ENCODE measurements at places on chromosomes 7 and 10.

- no peak for DNase-seq
Observed at GRCh38 chr7:100679927-100680575, 6.5 kb downstream of the GNB2 start.

DNA sequence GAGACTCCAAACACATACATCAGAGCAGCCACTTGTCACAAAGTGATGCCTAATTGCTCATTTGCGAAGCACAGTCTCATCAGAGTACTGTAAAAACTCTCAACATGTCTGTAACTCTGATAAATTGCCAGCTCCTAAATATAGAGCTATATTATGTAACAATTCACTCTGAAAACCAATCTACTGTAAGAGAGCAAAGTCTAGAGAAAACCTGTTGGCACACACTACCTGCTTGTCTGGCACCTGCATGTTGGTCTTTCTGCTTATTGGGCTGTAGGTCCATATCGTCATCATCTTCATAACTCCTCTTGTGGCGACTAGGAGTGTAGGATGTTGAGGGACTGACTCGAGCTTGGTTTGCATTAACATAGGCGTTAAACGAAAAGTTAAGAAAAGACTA is 19.8 kb downstream of the MCMBP start:
- DNase-seq: no peak

DNA sequence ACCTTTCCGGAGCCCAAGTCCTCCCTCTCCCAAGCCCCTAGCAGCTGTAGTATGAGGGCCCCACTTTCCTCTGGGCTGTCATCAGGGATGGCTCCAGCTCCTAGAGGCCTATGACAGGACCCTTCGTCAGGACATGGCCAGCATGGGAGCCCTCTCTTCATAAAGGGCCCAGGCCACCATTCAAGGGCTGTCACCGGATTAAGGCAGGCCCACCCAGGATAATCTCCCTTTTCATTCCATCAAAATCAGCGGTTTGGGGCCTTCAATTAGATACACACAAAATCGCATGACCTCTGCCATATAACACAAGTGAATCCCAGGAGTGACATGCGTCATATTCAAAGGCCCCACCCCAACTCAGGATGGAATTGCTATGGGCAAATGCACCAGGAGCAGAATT is 12.2 kb upstream of the GDF10 start:
- DNase-seq: no peak

DNA sequence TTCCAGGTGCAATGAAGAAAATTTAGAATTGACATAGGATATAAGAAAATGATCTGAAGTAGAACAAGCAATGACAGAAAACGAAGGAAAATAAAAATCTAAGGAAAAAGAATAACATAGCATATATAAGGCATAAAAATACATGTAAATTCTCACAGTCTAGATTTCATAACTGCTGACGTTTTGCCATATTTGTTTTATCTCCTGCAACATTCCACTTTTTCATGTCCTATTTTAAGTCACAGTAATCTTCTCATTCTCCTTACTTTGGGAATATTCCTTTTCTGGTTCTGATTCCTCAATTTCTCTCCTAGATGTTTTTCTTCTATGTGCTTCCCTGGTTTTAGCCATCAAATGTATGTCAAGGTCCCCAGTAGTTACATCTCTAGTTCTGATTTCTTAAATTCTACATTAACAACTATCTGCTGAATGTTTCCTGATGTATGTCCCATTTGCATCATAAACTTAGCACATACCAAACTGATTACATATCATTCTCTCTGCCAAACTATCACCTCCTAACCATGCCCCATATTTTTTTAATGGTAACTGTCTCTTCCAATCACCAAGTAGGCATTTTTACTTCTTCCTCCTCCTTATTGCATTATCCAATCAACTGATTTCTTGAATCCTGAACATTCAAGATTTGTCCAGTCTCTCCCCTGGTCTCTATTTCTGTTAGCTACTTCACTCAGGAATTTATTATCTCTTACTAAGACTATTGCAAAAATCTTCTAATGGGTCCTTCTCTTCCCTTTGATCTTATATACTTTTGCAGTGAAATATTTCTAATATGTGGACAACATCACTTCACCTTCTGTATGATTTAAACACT is 171.3 kb downstream of the DNAJC1 start:
- DNase-seq: no peak

- DNase-seq: no peak
Observed at GRCh38 chr7:102473271-102473991, 5.3 kb downstream of the POLR2J start.

GRCh38 chr10:103510046-103510685 is 16.7 kb downstream of the NEURL1 start:
- DNase-seq: no peak

DNA sequence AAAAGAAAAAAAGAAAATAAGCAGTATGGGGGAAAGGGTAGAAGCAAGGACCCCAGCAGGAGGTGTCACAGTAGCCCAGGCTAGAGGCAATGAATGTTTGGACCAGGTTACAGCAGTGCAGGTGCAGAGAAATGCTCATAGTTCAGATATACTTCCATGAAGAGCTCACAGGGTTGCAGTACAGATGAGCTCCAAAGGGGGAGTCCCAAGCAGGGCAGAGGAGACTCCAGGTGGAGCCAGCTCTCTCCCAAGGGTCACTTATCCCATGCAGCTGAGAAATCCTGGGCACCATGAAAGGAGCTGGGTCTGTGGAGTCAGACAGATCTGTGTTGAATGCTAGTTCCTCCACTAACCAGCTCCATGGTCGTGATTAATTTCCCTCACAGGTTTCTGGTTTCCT is 174.9 kb downstream of the C7orf25 start:
- no peak for DNase-seq

- DNase-seq: no peak
Observed at GRCh38 chr10:82400841-82401240, 525.8 kb downstream of the NRG3 start.

GRCh38 chr7:151818674-151819519 is 58.0 kb downstream of the PRKAG2 start:
- no peak for DNase-seq

DNA sequence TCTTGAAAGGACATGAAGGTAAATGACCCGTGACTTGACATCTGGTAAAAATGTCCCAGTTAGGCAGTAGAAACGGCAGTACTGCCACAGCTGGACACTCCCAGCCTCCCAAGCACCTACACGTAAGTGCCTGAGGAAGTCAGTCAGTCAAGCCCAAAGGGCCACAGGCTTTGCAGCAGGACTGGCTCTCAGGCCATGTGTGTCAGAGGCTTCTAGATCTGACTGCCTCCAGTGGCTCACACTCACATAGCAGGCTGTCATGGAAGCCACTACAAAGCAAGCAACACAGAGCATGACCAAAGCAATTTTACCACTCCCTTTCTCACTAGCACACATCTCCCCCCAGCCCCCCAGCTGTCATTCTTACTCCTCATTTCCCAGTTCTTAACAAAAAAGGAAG is 17.8 kb upstream of the CCNJ start:
- no peak for DNase-seq

- no peak for DNase-seq
Observed at GRCh38 chr7:135661311-135662122, 797 bp upstream of the STMP1 start.

DNA sequence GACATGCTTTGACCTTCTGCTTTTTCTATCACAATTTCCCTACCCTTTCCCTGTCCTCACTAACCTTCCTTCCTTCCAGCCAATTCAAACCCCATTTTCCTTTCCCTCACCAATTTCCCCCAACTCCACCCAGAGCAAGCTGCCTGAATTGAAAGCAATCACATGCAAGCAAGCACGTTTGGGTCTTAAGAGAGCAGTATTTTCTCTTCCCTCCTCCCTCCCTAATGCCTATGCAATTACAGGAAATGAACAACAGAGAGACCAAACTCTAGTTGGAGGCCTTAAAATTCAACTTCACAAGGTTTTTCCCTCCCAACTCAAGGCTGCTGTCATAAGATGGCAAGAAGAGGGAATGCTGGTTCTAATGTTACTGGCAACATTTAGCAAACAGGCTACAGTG is 117.2 kb downstream of the MYOF start:
- DNase-seq: no peak

DNA sequence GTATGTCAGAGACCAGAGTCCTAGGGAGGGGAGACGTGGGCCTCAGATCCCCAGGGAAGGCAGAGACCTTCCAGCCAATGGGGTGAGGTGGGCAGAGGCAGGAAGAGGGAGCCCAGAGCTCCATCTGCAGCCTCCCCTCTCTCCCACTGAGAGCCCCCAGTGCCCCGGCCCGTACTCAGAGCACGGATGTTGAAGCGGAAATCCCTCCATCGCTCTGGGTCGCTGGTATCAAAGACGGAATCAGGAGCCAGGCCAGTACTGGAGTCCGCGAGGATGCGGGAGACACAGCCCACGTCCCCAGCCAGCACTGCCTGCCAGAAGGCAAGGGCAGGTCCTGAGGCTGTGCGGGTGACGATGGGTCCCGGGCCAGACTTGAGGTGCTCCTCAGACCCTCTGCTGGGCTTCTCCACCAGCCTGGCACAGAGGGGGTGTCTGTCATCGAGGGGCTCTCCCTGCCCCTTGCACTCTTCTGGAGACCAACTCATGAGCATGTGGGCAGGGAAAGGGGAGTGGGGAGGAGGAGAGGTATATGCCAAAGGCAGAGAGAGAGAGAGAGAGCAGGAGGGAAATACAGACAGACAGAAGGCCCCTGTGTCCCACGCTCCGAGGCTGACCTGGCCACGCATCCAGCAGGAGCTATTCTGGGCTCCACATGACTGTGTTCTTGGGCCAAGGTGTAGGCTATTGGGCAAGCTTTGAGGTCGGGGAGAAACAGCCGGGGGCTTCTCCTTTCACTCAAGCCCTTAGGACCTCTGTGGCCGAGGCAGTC is at the start of gene ASB10:
Gene ASB10, minus strand, starts transcription at position 611 of the 769 bp plus-strand sequence. Its CDS starts 120 bp downstream, at position 491.
- DNase-seq: no peak

DNA sequence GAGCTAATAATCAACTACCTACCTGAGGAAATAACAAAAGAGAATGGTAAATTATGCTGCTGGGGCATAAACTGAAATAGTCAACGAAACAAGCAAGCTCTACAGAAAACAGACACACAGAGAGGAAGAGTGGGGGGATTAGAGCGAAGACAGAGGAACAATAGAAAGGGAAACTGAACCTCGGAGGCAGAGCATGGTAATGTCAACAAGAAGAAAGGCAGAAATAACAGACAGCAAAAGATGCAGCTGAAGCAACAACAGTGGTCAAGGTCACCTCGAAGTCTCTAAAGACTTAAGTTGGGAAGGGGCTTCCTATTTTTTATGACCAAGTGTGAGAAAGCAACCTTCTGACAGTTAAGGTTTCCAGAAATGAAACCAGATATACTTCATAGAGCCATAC is 177.0 kb downstream of the ZNF438 start:
- DNase-seq: no peak

DNA sequence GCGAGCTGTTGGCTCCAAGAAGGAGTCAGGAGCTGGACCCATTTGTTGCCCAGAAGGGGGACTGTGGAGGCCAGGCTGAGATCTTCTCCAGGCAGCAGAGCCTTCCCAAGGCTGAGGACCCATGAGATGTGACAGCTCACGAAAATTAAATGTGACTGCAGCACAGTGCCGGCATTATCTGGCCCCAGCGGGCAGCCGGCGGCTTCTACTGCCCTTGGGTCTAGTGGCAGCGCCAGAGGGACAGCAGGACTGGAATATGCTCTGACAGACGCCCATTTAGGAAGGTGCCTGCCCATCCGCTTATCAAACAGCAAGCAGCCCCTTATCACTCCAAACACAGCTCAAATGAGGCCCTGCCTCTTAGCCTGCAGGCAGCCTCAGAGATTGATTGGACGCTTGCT is 122.9 kb upstream of the LYZL2 start:
- no peak for DNase-seq

- DNase-seq: no peak
Observed at GRCh38 chr10:84196083-84196482, 1.7 kb downstream of the CDHR1 start.

- no peak for DNase-seq
Observed at GRCh38 chr10:97964748-97965147, 65.7 kb downstream of the CRTAC1 start.

DNA sequence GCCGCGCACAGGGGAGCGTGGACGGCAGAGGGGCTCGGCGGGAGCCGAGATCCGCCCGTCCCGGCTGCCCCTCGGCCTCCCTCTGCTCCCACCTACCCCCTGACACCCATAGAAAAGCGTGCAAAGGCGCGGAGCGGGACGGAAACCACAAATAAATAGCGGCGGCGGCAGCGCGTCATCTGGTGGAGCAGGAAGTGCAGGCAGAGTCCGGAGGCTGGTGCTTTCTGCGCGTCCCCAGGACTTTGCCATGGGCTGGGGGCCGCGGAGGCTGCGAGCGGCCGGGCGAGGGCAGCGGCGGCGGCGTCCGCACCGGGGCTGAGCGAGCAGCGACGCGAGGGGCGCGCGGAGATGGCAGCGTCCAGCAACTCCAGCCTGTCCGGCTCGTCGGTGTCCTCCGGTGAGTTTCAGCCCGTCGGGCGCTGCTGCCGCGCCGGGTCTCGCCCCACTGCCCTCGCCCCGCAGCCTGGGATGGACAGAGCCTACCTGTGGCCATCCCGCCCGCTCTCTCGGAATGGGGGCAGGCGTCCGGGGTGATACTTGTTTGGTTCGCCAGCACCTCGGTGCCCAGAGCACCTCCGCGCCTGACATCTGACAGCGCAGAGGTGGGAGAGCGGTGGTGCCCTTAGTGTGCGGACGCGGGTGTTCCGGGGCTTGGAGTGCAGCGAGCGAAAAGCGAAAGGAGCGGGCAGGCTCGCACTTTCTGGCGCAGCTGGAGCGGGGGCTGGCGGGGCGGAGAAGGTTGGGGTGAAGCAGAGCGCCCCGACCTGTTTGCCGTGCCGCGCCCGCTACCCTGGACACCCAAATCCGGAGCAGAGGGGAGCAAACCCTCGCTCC is at the start of gene CHN2:
Gene CHN2, plus strand, starts transcription at position 182 of the 834 bp plus-strand sequence.
- DNase-seq: no peak

Measured in stimulated activated CD4-positive, alpha-beta T cell treated with anti-CD3 and anti-CD28 coated beads, Interleukin-1b, Interleukin-23, amount 100 ng/mL, for 24 hours (primary cell).